Hippocampal formation (tissue), 2 donors: ENCODE measurements at places on chromosomes 2 and 18.

- DNase-seq, result no peak
These were observed 6.5 kb downstream of the IL1B start for GRCh38 chr2:112829961-112830681.

DNA sequence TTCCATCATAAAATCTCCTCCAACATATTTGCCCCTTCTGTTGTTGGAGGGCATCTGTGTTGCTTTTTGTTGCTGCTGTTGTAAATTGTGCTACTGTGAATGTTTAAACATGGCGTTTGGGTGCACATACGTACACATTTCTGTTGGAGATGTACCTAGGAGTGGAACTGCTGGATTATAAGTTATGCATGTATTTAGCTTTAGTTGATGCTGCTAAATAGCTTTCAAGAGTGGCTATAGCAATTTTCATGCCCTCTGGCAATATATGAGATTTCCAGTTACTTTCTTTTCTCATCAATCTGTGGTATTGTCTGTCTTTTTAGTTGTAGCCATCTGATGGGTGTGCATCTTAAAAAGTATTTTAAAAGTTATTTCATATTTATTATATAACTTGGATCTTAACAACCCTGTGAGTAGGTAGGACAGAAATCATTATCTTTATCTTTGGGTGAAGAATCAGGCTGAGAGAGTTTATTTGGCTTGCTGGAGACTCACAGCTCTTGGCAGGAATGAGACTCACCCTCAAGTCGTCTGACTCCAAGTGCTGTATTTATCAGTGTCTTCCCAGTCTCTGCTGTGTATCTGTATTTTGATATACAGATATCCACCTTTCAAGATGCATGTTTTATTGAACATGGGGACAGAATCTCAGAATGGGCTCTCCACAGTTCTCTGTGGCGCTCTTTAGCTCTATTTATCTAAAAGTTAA lies 16.9 kb downstream of the ZNF236 start:
- no peak for DNase-seq

DNA sequence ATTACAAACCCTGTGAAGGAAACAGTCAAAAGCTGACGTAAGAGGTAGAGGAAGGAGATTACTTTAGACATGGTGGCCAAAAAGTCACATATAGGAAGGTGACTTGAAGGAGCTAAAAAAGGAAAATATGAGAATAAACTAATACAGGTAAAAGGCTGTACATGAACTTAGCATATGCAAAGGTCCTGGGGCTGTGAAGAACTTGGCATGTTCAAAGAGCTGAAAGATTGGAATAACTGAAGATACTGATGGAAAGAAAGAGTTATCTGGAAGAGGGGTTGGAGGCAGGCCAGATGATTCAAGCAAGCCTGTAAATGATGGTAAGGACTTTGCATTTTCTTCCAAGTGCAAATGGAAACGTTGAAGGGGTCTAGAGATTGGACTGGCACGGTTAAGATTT lies 13.2 kb downstream of the IL36A start:
- no peak for DNase-seq

DNA sequence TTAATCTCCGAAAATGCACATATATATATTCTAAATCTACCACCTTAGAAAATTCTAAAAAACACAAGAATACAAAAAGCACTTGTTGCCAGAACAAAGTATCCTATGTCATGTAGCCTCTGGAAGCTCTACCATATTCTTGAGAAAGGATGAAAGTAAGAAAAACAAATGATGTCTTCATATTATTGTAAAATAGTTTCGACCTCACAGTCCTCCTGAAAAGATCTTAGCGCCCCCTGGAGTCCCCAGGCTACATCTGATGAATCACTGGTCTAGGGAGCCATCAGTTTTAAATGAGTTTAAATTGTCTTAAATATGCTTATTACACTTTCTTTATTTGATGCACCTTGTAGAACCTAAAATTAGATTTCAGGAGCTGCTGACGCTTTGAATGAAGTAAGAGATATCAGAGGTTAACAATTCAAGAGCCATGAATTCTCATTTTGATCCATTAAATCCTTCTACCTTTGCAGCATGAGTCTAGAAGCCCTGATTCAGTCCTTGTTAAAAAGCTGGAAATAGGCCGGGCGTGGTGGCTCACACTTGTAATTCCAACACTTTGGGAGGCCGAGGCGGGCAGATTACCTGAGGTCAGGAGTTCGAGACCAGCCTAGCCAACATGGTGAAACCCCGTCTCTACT lies 138.8 kb downstream of the MCFD2 start:
- no peak for DNase-seq

DNA sequence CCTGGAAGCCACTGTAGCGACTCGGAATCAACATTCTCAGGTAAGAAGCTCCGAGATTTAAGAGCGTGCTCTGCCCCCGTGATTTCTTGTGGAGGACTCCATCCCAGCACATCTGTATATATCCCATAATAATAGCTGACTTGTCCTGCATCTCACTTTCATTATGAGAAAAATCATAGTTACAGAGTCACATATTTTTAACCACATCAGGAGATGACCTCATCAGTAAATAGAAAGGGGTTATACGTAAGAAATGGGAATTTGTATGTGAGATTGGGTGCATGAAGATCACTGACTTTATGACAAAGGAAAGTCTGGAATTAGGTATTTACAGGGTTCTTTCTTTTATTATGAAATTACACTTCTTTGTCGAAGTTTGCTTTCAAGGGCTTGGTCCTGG lies 16.4 kb upstream of the TMEM18 start:
- no peak for DNase-seq

GRCh38 chr2:51368250-51368649 lies 336.3 kb upstream of the NRXN1 start:
- no peak for DNase-seq

DNA sequence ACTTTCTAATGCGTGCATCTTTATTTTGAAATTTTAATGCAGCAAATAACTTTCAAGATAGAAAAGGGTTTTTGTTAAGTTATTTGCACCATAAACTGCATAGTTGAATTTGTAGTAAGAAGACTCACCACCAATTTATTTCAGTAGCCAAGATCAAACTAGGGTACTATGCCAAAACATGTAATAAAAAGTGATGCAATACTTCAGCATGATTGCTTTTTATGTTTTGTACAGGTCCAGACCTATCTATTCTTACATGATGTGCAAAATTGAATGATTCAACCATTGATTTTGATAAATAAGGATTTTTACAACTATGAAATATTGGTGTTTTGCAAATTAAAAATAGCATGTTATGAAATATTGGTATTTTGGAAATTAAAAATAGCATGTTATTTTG lies 26.7 kb downstream of the AGPS start:
- no peak for DNase-seq

GRCh38 chr2:67169417-67170140 lies 227.6 kb upstream of the ETAA1 start:
- DNase-seq, result no peak

- DNase-seq, result no peak
These were observed 64.7 kb downstream of the DGKD start for GRCh38 chr2:233418761-233419546.

DNA sequence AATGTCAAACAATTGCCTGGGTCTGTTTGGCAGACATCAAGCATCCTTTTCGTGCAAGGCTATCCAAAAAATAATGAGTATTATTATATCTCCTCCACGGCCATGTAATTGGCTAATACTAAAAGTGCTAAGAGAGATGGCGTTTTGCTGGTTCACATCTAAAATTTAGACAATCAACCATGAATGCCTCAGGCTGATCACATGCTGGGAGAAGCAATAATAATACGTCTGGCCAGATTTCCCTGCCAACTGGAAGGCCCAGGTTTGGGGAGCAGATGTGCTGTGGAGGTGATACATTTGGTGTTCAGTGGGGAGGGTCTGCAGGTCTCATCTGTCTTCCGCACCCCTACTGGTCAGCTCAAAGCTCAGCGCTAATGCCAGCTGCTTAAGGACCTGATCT lies 60.3 kb upstream of the CREB1 start:
- no peak for DNase-seq

DNA sequence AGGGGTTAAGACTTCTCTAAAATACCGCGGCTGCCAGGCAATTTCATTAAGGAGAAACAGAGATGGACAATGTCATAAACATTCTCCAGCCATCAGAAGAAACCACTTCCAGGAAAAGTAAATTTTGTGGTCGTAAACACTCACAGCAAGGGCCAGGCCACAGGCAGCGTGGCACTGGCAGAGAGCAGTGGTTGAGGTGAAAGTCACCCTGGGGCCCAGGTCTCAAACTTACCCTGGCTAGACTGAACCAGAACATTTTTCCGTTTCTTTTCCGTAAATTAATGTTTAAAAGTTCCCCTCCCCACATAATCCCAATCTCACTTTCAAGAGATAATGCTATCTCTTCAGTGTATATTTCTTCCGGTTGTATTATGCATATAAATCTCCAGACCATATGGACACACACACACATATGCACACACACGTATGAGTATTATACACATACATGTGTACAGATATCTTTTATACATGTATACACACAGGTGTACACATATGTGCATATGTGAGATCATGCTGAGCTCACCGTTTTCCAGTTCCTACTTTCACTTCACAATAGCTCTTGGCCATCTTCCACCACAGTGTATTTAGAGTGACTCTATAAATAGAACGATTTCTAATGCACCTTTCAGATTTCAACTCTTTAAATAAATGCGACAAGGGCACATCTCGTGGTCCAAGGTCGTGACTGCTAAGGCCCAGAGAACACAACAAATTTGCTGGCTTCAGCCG lies 90.1 kb downstream of the MALT1 start:
- no peak for DNase-seq

GRCh38 chr2:96819128-96819875 lies 3.2 kb downstream of the CNNM3 start:
- DNase-seq, result no peak

DNA sequence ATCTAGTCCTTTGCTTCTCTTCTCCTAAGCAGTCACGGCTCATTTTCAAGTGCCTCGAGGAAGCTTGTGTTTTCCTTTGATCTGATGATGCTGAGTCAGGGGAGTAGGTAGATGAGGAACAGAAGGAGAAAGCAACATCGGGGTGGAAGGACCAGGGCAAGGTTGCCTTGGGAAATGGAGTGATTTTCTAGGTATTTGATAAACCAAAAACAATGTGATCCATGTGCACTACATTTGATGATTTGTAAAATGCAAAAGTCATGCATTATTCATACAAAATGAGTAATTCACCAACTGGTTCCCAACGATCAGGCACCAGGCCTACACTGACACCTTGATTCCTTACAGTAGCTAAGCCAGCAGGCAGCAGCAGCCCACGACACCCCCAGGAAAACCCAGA lies 205.3 kb downstream of the ANAPC1 start:
- peak; percentile 7 for DNase-seq

DNA sequence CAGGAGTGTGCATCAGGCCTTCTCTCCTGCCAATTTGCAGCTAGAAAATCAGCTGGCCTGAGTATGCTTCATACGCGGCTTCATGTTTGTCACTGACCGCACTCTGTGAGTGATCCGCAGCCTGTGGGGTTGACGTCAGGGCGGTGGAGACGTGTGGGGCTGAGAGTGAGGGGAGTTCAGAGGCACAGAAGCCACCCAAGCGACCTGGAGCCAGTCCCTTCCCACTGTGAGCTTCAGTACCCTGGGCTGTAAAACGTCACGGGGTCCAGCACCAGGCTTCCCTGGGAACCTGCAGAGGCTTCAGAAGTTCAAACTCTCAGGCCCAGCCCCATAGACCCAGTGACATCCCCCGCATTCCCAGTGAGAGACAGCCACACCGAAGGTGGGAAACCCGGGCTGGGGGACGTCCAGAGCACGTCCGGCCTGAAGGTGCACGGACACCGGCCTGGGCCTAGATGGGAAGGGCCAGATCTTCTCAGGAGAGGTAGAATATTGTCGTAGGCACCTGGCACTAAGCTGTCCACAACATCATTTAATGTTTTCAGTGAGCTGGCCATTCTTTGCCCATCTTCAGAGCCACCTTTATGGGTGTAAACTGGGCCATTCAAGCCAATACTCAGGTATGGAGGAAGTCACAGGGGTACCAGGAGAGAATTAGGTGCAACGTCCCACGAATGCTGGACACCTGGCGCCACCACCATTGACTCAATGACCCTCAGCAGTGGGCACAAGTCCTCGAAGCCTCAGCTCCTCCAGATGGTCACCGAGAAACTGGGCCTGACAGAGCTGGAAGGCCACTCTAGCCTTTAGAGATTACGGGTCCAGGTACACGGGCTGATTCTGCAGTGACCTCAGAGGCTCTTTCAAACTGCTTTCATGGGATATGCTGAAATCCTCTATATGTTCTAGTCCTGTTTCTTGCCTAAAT lies 235.6 kb upstream of the MYT1L start:
- no peak for DNase-seq

DNA sequence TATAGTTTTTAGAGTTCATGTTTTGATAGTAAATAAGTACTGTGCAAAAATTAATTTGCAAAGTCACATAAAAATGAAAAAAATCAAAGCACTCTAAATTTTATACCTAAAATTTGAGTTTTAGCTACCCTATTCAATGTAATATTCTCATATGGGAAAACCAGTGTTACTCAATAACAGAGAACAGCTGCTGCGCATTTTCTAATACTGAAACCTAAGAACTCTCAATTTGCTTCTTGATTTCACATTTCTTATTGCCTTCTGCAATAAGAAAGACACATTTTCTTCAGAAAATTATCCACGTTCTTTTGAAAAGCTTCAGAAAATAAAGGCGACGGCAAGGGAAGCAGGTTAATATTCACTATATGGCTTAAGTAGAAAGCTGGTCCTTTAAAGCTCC lies 199.1 kb upstream of the CCDC150 start:
- no peak for DNase-seq

DNA sequence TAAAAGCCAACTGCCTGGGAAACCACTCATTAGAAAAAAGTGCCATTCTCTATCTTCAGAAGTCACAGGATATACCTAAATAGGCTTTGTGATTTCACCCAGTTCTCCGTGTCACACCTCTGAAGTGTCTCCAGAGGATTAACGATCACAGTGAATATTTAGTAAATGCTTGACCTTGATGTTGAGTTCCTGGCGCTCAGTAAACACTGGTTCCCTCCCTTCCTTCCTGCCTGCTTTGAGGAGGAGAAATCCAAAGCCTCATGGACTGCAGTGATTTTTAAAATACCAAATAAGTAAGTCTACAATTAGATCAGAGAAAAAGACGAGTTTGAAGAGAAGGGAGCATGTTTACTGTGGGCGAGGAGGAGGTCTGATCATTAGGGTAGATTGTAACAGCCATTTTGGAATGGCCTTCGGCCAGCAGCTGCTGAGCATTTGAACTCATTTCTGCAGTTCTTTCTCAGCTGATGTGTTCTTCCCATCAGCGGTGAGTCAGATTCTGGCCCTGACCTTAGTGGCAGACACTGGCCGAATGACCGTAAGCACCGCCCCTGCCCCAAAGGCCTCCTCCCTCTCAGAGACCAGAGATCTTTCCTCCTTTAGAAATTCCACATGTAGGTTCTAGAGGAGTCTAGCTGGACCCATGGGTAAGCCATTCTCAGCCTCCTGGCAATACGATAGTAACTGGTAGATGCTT lies 62.1 kb upstream of the SLC16A14 start:
- DNase-seq, result no peak

- DNase-seq, result no peak
These were observed 27.6 kb upstream of the IL1R1 start for GRCh38 chr2:102114851-102115497.

GRCh38 chr18:33326975-33327374 lies 113.5 kb downstream of the CCDC178 start:
- DNase-seq, result no peak

GRCh38 chr2:154170400-154170799 lies 298.7 kb downstream of the GALNT13 start:
- no peak for DNase-seq

GRCh38 chr2:594297-594949 lies 82.8 kb downstream of the TMEM18 start:
- DNase-seq, result no peak

GRCh38 chr2:170530284-170530745 lies 184.8 kb upstream of the SP5 start:
- DNase-seq, result no peak
